ENCODE measurements at places on chromosomes 2 and 18.

- DNase-seq = no peak
Observed at GRCh38 chr2:71886241-71886640, 261.4 kb downstream of the CYP26B1 start.

DNA sequence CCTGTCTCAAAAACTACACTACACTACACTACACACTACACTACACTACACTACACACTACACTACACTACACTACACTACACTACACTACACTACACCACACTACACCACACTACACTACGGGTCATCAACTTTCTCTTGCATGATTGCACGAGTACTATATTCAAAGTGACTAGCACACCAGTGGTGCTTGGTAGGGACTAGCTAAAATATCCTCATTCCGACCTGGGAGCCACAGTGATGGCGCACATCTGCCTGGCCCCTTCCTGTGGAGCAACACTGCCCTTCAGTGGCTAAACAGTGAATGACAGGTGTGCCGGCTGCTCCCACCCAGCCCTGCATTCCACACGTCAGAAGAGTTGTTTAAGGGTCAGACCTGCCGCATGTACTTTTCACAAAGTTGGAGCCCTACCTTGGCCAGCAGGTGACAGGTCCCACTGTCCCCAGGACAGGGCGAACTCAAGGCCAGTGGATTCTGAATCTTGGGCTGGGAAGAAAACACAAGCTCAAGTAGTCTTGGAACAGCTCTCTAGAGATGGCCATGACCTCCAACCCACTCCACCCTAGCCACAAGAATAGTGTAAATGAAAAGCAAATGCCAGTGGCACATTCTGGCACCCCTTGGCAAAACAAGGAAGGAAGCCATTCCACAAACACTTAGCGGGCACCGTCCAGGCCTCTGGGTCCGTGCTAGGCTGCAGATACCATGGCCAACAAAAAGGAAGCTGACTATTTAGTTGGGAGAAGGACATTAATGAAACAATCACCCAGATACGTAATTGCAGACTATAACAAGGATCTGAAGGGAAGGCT lies 79.7 kb upstream of the MSH2 start:
- DNase-seq = no peak

DNA sequence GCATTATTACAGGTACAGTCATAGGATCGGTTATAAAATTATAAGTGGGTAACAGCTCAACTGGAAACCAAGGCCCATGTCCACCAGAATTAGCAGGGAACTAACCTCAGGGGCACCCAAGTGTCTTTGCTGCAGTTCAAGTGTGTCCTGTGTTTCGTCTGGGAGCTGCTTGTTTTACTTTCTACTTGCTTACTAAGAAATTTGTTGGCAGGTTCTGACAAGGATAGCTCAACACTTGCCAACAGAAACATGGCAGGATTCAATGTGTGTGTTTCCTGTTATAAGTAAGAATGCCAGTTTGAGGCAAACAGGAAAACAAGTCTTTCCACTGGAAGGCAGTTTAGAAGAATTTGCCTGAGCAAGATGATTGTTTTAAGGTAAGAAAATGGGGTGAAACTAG lies 104.5 kb downstream of the EPHA4 start:
- DNase-seq = no peak

GRCh38 chr2:119645173-119645855 lies 33.7 kb upstream of the TMEM177 start:
- DNase-seq = no peak

DNA sequence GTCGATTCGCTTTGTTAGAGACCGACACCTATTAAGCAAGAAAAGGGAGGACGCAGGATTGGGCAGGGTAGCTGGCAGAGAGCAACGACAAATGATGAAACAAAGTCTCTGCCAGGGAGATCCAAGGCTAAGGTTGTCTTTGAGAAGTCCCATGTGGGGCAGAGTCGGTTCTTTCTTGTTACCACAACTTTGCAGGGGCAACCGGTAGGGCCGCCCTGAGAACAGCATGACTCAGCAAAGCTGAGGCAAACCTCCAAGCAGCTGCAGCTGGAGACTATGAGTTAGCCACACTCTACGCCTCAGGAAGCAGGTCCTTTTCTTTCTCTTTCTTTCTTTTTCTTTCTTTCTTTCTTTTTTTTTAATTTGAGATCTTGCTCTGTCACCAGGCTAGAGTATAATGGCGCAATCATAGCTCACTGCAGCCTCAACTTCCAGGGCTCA lies 452.3 kb upstream of the ID2 start:
- DNase-seq = no peak

DNA sequence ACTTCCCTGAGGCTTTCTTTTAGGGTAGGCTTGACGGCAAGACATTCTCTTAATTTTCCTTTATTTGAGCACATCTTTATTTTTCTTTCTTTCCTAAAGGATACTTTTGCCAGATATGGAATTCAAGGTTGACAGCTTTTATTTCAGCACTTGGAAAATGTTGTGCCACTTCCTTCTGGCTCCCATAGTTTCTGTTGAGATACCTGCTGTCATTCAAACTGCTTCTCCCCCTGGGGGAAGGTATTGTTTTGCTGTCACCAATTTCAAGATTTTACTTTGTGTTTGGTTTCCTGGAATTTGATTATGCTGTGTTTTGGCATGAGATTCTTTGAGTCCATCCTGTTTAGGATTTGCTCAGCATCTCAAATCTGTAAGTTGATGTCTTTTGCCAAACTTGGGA lies 39.1 kb upstream of the TWIST2 start:
- DNase-seq = no peak

- DNase-seq = no peak
Observed at GRCh38 chr2:24588294-24588693, 97.2 kb downstream of the NCOA1 start.

GRCh38 chr2:26299471-26300101 lies 46.4 kb upstream of the SELENOI start:
- DNase-seq = no peak

DNA sequence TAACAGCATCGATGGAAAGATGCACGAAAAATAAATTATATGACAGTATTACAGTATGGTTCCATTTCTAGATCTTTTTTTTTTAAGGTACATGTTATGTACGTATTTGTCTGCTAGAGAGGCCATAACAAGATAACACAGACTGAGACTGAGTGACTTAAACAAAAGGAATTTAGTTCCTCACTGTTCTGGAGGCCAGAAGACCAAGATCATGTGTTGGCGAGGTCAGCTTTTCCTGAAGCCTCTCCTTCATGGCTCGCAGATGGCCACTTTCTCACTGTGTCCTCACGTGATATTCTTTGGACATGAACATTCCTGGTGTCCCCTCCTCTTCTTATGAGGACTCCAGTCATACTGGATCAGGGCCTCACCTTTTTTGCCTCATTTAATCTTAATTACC lies 177.4 kb downstream of the CAPN13 start:
- DNase-seq = no peak

DNA sequence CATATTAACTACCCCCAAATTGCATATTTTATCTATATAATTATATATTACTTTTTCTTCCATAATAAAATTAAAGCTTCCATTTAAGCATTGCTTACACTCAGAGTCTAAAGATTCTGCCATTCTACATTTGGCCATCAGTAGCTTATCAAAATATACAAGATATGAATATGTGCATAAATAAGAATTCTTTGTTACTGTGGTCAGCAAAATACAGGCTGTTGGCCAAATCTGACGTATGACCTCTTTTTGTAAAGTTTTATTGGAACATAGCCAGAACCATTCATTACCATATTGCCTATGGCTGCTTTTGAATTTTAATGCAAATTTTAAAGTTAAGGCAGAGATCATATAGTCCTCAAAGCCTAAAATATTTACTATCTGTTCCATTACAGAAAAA lies 643.9 kb upstream of the VRK2 start:
- no peak for DNase-seq

- DNase-seq = no peak
Observed at GRCh38 chr2:168534926-168535325, 78.9 kb downstream of the CERS6 start.

GRCh38 chr2:120346667-120347358 lies 877 bp downstream of the INHBB start:
- DNase-seq = peak; percentile 41

DNA sequence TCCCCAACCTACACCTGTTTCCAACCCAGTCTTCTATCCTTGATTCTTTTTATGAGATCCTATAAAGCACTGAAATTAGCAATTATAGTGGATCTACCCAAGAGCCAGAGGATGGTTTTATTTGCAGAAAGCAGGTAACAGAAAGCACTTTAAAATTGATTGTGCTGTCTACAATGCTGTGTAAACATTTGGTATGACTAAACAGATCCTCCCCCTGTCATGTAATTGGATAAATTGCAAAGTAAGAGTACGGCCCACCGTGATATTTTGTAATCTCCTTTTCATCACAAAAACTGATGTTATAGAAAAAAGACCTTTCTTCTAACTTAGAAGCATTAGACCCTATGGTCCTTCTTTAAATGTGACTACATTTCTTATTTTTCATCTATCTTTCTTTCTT lies 11.3 kb upstream of the PPP3R1 start:
- no peak for DNase-seq

- DNase-seq = no peak
Observed at GRCh38 chr18:22489704-22490103, 72.0 kb upstream of the CTAGE1 start.

DNA sequence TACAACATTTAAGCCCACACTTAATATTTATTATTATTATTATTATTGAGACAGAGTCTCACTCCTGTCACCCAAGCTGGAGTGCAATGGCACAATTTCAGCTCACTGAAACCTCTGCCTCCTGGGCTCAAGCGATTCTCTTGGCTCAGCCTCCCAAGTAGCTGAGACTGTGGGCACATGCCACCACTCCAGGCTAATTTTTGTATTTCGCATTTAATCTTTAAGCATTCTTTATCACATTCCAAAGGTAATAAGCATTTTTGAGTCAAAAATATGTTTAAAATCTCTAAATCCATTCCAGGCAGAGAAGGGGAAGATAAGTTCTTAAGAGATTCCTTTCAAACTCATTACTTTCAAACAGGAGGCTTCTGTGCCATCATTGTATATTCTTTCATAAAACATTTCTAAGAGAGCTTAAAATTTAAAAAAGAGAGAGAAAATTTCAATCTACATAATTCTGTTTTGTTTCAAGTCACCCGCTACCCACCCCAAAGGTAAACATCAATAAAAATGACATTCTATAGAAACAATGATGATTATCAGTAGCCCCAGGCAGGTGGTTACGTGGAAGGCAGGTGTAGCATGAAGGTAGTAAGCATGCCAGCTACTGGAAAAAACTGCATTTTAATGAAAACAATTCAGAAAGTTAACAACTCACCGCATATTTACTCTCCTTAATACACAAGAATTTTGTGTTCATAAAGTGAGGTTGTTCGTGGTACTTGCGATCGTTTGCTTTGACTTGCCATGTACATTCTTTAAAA lies 84.4 kb upstream of the NARS1 start:
- no peak for DNase-seq

DNA sequence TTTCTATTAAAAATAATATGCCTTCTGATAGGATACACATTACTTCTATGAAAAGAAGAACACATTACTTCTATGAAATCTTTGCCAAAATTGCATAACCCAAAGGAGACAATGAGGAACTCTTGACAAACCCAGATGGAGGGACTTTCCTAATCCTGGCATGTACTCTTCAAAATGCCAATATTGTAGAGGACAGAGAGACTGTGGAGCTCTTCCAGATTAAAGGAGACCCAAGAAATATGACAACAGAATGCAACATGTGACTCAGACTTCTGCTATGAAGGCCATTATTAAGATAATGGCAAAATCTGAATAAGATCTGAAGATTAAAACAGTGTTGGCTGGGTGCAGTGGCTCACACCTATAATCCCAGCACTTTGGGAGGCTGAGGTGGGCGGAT lies 22.2 kb downstream of the SOWAHC start:
- DNase-seq = no peak

DNA sequence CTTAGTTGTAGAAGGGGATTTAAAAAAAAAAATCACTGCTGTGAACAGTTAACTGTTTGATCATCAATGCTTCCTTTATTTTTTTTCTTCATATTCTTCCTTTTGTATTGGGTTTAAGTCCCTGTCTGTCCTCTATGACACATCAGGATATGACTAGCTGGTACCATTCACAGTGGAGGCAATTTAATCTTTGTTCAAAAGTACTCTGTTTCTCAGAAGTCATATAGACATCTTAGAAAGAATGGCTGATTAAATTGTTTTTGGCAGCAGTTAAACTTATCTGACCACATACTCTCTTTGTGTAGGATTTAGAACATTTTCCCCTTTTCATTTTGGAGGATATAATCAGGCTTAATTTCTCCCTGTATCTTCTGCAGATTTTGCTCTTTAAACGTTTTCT lies 807.8 kb upstream of the CDH2 start:
- no peak for DNase-seq

GRCh38 chr2:241797441-241798080 lies 11.4 kb upstream of the NEU4 start:
- DNase-seq = no peak

- DNase-seq = no peak
Observed at GRCh38 chr2:88057437-88057844, 1.9 kb upstream of the KRCC1 start.

DNA sequence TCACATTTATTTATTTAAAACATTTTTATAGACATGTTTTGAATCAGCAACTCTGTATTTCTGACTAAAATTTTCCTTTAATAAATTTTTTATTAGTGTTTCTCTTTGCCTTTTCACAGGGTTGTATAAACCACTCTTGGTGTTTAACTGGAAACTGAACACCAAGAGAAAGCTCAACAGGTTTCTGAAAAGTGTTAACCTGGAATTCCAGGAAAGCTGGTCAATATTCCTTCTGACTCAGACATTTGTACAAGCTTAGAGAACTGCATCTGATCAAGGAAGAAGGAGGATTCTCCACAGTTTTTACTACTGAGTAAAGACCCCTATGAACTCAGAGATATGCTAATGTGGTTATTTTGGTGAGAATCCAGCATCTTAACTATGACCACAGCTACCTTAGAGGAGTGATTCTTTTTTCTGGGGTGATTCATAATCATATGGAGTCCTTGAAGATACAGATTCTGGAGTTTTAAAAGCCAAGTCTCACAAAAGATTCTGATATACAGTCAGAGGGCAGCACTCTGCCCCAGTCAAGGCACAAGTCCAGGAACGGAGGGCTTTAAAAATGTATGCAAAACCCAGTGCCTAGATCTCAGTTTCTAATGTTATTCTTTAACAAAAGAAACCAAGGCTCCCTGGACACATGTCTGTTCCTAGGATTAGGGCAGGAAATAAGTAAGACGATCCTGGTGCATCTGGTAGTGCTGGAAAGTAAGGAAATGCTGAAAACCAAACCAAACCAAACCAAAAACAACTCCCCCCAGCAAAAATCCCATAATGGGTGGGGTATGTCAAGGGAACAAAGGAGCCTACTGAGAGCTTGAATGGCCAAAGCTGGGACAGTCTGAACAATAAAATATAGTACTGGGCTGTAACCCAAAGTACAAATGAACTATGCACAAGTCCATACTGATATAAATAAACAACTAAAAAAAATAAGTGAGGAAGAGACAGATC lies 85.1 kb upstream of the FZD5 start:
- peak; percentile 57 for DNase-seq
